Neural progenitor cell (in vitro differentiated cells): ENCODE measurements at places on chromosomes 6 and 20.

DNA sequence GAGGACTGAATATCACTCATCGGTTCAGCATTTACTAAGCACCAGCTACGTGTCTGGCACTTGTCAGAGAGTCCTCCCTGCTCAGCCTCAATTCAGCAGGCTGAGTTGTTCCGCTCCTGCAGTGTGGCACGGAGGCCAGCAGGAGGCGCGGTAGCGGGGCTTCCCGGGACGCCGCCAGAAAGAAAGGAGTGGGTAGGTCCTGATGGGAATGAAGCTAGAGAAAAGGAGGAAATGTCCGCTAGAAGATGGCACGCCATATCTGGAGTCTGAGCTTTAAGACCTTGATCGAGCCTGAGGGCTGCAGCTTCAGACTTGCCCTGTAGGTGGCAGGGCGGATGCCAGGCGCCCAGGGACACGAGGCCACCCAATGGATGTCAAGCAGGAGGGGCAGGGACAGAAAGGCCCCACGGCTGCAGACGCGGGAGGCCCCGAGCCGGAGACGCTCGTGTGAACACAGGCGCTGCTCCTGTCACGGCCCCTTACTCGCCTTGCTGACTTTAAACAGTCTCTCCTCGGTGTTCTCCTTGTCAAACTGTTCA lies 18.7 kb downstream of the SERPINB6 start:
- H3K27ac ChIP-seq: no peak overlapping the region
- peak; percentile 76 for DNase-seq
- H3K4me1 ChIP-seq: no peaks in the 10 kb centered on the region
- H3K36me3 ChIP-seq: no peaks in the 10 kb centered on the region

- H3K27ac ChIP-seq: no peak overlapping the region
- DNase-seq: peak; percentile 56
- H3K36me3 ChIP-seq: no peaks in the 10 kb centered on the region
- H3K4me3 ChIP-seq: peak overlapping the region; percentile 47
- H3K27me3 ChIP-seq: peaks cover 73% of the 10 kb centered on the region
- no peaks in the 10 kb centered on the region for H3K4me1 ChIP-seq
Measured at GRCh38 chr20:3082306-3082951, 2.1 kb downstream of the AVP start.

DNA sequence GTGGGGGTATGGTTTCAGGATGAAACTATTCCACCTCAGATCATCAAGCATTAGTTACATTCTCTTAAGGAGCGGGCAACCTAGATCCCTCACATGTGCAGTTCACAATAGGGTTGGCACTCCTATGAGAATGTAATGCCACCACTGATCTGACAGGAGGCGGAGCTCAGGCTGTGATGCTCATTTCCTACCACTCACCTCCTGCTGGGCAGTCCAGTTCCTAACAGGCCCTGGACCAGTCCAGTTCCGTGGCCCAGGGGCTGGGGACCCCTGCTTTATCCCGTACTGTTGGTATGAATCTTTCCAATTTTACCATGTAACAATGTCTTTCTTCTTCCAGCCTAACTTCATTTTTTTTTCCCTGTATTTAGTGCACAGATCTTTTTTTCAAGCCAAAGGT lies 94.9 kb downstream of the OGFRL1 start:
- no peak overlapping the region for H3K4me3 ChIP-seq
- no peak for DNase-seq
- no peaks in the 10 kb centered on the region for H3K27me3 ChIP-seq
- H3K4me1 ChIP-seq: no peaks in the 10 kb centered on the region
- no peak overlapping the region for H3K27ac ChIP-seq

DNA sequence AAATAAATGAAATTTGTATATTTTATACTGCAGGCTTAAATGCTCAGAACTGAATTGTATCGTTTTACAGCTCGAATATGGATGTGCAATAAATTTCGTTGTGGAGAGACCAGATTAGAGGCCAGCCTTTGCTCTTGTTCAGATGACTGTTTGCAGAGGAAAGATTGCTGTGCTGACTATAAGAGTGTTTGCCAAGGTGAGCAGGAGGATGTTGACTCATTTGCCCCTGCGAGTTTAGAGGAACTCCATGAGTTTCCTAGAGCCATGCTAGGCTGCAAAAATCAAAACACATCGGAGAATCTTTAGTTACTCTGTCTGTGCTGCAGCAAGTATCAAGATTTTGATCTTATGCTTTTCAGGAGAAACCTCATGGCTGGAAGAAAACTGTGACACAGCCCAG lies 15.4 kb downstream of the ENPP3 start:
- H3K4me3 ChIP-seq: no peak overlapping the region
- H3K27ac ChIP-seq: no peak overlapping the region
- H3K27me3 ChIP-seq: no peaks in the 10 kb centered on the region
- H3K36me3 ChIP-seq: no peaks in the 10 kb centered on the region
- H3K4me1 ChIP-seq: no peaks in the 10 kb centered on the region

DNA sequence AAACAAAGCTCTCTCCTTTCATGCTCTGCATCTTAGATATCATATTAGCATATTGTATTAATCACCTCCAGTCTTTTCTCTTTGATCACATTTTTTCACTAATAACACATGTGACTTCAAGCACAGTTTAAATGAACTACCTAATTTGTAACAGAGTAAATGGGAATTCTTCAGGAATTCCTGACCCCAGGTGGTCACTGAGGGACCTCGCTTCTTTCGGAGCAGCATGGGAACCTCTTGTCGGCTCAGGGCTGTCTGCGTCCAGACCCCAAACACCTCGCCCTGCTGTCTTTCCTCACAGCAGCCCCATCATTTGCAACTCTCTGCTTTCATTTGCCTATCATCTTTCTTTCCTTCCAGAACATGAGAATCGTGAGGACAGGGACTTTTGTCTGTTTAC lies 103.5 kb downstream of the DACT2 start:
- DNase-seq: peak; percentile 69
- H3K27ac ChIP-seq: peak overlapping the region; percentile 20
- H3K4me3 ChIP-seq: peak overlapping the region; percentile 25
- no peaks in the 10 kb centered on the region for H3K27me3 ChIP-seq
- no peaks in the 10 kb centered on the region for H3K36me3 ChIP-seq

DNA sequence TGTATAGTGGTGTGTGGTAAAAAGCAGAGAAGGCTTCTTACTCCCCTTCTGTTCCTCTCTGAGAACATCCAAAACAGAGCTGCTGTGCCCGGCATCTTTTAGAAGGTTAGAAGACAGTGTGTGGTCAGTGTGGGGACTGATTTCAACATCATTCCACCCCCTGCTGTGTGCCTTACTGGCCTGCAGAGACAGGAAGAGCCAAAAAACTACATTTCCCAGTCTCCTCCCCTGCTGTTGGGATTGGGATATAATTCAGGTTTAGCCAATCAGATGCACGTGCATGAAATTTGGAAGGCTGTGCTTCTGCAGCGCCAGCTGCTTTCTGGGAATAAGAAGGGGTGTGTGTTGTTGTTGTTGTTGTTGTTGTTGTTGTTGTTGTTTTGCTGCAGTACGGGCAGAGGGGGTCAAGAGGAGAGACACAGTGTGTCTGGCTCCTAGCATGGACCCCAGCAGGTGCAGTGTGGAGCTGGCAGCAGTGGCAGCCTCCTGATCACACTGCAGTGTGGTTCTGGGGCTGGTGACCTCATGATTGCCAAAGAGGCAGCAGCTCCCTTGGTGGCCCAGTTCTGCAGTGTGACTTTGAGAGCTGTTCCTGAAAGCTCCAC lies 74.7 kb downstream of the MRPL14 start:
- H3K36me3 ChIP-seq: no peaks in the 10 kb centered on the region
- no peak overlapping the region for H3K27ac ChIP-seq
- H3K4me1 ChIP-seq: peaks cover 13% of the 10 kb centered on the region
- H3K4me3 ChIP-seq: no peak overlapping the region

DNA sequence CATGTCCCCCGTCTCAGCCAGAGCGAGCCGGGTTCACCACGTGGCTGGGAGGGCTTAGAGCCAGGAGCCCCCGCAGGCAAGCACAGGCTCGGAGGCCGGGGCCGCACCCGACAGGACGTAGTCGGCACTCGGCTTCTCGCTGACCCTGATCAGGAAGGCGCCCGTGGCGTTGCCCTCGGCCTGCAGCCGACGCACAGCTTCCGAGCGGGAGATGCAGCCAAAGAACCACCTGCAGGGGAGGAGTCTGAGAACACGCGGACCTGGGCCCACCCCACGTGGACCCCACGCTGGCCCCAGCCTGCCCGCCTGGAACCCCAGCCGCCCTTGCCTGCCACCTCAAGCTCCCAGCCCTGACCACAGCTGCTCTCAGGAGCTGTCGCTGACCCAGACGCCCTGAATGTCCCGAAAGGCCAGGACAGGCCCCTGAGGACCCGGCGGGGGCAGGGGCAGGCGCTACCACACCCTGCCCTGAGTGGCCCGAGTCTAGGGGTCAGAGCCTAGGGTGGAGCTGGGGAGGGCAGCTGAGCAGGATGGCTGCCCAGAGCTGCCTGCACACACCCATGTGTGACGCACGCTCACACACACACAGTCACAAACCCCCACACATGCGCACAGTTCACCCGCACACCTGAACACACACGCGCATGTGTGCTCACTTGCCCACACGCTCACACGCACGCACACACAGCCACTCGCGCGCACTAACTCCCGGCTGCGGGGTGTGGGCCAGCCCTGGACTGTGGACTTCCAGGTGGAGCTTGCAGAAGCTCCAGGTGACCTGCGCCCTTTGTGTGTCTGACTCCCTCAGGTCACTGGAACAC lies 2.1 kb downstream of the PTK6 start:
- DNase-seq: no peak
- H3K4me3 ChIP-seq: no peak overlapping the region
- H3K4me1 ChIP-seq: no peaks in the 10 kb centered on the region
- H3K36me3 ChIP-seq: no peaks in the 10 kb centered on the region
- no peaks in the 10 kb centered on the region for H3K27me3 ChIP-seq
- no peak overlapping the region for H3K27ac ChIP-seq

DNA sequence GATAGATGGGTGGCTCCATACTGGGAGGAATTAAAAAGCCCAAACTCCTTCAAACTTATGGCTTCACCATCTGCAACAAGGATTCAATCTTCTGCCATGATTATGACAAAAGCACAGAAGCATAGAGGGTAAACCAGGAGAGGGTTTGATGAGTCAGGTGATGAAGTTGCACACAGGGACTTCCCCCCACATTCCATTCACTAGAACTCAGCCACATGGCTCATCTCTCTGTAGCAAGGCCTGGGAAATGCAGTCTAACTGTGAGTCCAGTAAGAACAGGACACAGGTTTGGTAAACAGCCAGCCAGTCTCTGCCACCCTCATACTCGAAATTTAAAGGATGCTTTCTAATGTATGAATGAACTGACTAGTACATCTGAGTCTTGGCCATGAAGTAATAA lies 142.9 kb downstream of the HIVEP2 start:
- no peaks in the 10 kb centered on the region for H3K4me1 ChIP-seq
- no peak overlapping the region for H3K4me3 ChIP-seq
- H3K27me3 ChIP-seq: no peaks in the 10 kb centered on the region
- H3K36me3 ChIP-seq: no peaks in the 10 kb centered on the region
- no peak for DNase-seq
- H3K27ac ChIP-seq: no peak overlapping the region

GRCh38 chr6:111662794-111663593 lies 57.3 kb upstream of the TRAF3IP2 start:
- H3K36me3 ChIP-seq: no peaks in the 10 kb centered on the region
- peaks cover 41% of the 10 kb centered on the region for H3K4me1 ChIP-seq
- H3K4me3 ChIP-seq: no peak overlapping the region
- no peaks in the 10 kb centered on the region for H3K27me3 ChIP-seq
- H3K27ac ChIP-seq: no peak overlapping the region
